ENCODE measurements at places on chromosomes 7 and 10.

GRCh38 chr10:30017556-30017955, 41.8 kb downstream of the JCAD start:
- DNase-seq, result no peak

GRCh38 chr7:2041496-2042367, 191.0 kb downstream of the MAD1L1 start:
- DNase-seq, result no peak

- DNase-seq, result no peak
Observed at GRCh38 chr7:117837841-117838240, 35.4 kb downstream of the CTTNBP2 start.

GRCh38 chr10:98397089-98397600, 17.8 kb downstream of the PYROXD2 start:
- DNase-seq, result no peak

DNA sequence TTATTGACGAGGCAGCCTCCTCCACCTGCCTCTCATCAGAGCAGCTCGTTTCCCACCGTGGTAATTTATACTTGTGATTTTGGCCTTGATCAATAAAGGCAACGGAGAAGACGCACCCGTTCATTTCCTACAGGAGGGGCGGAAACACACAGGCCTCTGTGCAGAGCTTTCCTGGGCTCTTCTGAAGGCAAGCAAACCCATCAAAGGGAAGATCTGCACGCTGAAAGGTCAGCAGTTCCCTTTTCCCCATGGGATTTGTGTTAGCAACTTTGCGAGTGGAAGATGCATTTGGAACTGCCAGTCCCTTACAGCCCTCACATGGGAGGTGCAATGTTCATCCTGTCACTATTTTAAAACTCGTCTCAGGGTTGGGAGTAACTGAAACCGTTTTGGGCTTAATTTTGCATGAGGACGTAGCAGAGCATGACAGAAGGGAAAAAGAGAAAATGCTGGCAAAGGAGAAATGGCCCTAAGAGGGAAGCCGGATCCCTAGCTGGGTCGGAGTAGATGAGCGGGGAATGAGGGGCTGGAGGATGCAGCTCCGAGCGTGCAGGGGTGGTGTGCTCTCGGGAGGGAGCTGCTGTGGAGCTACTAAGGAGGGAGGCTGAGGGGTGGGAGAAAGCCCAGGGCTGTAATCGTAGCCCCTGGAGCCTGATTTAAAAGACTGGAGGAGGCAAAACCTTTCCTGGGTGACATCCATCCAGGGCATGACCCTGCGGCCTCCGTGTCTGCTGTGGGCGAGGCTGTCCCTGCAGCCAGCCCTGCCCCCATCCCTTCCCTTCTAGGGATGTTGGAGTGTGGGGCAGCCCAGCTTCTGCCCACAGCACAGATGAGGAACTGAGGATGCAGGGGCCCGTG, 111.1 kb upstream of the FAM20C start:
- no peak for DNase-seq

DNA sequence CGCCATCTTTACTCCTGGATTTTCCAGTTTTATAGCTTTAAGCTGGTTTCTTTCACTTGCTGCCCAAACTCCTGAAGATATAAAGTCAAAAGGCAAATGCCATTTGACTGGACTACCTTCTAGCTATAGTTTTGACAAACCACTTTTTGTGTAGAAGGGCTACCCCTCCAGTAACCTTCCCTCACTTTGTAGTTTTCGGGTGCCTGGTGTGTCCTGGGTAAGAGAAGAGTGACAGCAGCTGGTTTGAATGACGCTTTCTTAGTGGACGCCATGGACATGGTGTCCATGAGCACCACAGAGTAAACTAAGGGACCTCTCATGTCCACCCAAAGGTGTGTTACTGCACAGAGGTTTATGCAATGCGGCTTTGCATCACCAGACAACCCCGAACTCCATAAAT, 21.2 kb upstream of the PITRM1 start:
- no peak for DNase-seq

GRCh38 chr10:110851020-110851612, 20.6 kb upstream of the PDCD4 start:
- no peak for DNase-seq

Measured in renal cortical epithelial cell (primary cell).